ENCODE measurements at places on chromosomes 4 and X.

- no peak for DNase-seq
Observed at GRCh38 chr4:21780148-21780547, 168.4 kb downstream of the KCNIP4 start.

GRCh38 chrX:154019633-154020528 lies at the start of gene IRAK1:
TSS of gene IRAK1 (minus strand) at chrX:154019902. CDS start at chrX:154019812, 90 bp downstream.
- DNase-seq, result peak; percentile 49

DNA sequence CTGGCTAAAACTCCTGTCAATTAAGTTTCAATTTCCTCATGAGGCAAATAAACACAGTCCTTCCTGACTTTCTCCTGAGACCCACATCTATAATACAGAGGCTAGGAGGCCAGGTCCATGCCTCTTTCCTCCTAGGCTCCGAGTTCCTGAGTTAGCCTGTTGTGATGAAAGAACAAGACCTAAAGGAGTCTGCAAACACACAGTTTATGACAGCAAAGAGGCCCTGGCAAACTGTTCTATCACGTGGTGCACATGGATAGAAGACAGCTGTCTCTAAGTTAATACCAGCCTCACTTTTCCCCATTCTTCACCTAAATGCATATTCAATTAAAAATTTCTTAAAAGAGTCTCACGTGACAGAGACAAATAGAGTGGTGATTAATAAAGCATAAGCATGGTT lies 145.2 kb downstream of the TET2 start:
- no peak for DNase-seq

DNA sequence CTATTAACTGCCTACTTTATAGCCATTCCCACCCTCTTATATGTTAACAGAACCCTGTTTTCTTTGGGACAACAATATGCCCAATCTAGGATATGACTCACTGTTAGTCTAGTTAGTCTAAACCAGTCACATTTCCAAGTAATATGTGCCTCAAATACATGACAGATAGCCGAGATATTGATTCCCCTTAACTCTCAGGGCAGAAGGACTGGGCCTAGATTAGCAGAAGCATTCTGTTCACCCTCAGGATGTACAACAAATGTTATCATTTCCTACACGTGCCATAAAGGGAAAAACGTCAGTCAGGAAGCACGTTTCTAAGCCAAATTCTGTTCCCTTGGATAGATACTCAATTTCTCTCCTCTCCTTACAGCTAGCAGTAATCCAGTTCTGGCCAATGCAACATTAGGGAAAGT lies 114.1 kb downstream of the SLC10A7 start:
- no peak for DNase-seq

DNA sequence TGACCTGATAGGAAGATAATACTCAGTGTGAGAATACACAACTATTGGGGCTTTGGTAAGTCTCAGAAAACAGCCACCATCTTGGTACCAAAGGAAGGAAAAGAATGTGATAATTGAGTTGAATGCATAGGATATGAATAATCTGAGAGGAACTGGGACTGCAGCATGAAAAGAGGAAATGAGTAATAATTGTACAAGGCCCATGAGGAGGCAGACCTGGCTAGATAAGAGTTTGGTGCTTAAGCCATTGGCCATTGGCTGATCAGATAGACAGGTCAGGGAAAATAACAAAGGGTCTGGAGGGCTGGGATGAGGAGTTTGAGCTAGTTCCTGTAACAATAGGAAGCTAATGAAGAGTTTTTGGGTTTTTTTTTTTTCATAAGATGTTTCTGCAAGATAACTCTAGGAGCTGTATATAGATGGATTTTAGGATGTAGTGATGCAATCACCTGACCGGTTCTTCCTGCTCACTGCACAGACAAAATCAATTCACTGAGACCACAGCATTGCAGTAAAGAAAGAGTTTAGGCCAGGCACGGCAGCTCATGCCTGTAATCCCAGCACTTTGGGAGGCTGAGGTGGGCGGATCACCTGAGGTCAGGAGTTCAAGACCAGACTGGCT lies 5.3 kb upstream of the TRMT2B start:
- no peak for DNase-seq

All from retina (tissue), 1 donor.